ENCODE measurements at places on chromosomes 12 and 14. TPM values are rescaled to one million over a fixed set of nuclear protein-coding genes. Genes with fewer than 3 reads are reported as not detected.
A peak's percentile ranks its signal among the peaks of the same experiment; 100 is the strongest.

DNA sequence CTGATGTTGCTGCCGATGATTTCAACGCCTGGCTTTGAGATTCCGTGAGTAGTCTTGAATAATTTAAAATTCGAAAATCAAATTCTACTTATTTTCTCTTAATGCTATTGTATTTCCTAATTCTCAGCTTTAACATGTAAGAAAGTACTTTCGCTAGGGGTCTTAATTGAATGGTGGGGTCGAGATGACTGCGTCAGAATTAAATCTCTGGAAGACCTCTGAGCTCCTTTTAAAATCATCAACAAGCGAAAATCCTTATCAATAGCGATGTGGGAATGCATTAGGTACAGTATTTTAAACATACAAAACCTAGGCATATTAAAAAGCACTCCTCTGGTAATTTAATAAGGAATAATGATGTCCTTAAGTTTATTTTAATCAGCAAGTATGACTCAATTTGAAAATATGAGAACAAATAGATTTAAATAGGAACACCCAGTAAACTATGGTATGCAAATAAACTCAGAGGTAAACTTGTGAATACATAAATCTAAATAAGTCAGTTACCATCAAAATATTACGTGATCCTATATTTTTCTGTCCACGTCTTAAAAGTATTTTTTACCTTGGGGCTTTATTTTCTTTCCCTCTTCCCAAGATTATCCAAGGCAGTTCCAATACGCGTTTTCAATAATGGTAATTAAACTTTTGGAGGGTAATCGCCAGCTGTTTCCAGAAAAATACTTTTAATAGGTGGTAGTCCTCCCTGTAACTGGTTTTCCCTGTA is 1.4 kb downstream of the FOXA1 start:
- H3K27ac ChIP-seq: no peak overlapping the region
- H3K4me1 ChIP-seq: no peaks in the 10 kb centered on the region
- no peaks in the 10 kb centered on the region for H3K36me3 ChIP-seq
- H3K27me3 ChIP-seq: peaks cover 24% of the 10 kb centered on the region

GRCh38 chr14:102927878-102928411 is 5.5 kb downstream of the AMN start:
- H3K4me1 ChIP-seq: peaks cover 34% of the 10 kb centered on the region
- H3K27ac ChIP-seq: no peak overlapping the region
- peak overlapping the region; percentile 56 for H3K4me3 ChIP-seq
- no peak for DNase-seq
- no peaks in the 10 kb centered on the region for H3K36me3 ChIP-seq

DNA sequence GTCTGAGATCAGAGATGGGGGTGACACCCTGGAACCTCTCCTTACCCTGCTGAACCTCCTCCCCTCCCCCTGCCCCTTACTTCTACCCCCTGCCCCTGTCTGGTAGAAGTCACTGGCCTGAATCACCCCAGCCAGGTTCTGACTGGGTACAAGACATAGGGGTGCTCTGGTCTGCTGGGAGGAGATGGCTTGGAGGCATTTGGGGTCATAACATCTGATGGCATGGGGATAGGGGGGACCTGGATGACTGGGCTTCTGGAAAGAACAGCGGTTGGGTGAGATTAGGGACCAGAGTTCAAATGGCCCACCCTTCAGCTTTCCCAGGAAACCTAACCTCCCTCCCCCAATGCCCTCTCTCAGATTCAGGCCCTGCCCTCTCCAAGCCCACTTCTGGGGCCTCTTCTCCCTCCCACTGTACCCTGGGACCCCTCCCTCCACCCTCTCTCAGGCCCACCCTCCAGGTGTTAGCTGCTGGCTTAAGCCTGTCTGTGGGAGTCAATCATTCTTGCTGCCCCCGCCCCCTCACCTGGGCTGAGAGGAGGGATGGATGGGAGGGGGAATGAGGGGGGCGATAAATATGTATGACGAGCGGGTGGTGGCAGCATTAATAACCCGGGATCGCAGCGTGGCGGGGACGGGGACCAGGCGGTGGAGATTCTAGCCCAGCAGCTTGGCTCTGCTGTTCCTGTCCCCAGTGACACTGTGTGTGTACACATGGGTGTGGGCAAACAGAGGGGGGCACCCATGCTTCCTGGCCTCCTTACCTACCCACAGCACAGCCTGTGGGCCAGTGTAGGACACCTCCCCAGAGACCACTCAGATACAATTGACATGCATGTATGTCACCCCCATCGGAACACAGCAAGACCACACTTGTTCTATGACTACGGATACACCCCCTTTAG is 5.9 kb downstream of the NXPH4 start:
- no peak overlapping the region for H3K27ac ChIP-seq
- no peak for DNase-seq
- H3K36me3 ChIP-seq: no peaks in the 10 kb centered on the region
- peaks cover 76% of the 10 kb centered on the region for H3K27me3 ChIP-seq

DNA sequence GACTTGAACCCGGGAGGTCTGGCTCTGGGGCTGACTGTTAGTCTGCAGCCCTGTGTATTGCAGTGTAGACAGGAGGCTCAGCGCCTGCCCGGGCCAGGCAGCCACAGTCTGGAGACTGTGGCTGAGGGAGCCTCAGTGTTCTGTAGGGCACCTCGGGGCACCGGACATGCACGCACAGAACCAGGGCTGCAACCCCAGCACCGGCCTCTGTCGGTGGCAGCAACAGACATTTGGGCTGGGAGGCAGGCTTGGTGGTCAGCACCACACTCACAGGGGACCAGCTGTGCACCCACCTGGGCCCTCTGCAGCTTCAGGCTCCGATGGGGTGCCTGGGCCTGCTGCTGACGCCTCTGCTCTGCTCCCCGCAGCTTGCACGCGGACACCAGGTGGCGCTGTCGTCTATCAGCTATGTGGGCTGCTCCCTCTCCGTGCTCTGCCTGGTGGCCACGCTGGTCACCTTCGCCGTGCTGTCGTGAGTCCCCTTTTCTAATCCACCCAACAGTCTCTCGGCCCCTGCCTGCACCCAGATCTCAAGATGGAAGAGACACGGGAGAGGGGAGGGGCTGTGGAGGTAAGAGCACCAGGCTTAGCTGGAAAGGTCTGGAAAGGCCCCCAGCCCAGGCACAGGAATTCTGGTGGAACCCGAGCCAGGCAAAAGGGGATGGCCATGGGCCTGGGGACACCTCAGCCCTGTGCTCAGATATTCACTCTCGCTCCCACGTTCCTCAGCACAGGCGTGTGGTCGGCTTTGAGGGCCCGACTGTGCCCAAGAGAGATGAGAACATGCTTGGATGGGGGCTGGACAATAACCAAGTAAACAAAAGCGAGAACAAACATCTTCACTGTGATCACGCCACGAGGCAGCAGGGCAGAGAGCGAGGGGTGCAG is 151.0 kb downstream of the ADGRD1 start:
- H3K4me3 ChIP-seq: no peak overlapping the region
- no peaks in the 10 kb centered on the region for H3K27me3 ChIP-seq
- no peak overlapping the region for H3K27ac ChIP-seq
- no peaks in the 10 kb centered on the region for H3K36me3 ChIP-seq

DNA sequence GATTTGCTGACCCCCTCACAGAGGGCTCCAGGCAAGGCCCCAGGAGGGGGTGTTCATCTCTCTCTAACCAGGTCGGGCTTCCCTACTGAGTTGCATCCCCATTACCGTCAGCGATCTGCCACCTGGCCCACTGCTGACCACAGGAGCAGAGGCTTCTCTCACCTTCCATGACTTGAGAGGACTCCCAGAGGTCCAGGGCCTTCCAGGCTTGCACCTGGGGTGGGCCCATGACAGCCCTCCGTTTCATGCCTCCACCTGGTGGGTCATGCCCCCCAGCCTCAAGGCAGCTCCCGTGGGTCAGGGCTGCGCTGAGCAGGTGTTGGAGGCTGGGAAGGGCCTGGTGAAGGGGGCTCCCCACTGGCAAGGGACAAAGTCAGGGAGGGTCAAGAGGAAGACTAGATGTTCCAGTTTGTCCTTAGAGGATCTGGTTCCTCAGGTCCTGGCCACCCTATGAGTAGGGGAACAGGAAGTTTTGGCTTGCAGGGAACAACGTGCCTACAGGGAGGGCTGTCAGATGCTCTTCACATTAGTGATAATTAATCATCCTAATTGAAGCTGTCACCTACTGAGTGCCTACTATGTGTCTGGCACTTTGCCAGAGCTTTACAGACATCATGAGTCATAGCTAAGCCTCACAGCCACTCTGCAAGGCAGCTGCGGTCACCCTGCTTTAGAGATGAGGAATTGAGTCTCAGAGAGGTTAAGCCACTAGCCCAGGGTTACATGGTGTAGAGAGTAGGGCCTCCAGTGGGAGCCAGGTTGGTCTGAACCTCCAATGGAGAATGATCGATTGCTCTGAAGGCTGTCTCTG is 13.8 kb downstream of the NFKBIA start:
- H3K27ac ChIP-seq: no peak overlapping the region
- no peaks in the 10 kb centered on the region for H3K4me1 ChIP-seq
- H3K4me3 ChIP-seq: no peak overlapping the region
- H3K36me3 ChIP-seq: no peaks in the 10 kb centered on the region
- H3K27me3 ChIP-seq: no peaks in the 10 kb centered on the region

DNA sequence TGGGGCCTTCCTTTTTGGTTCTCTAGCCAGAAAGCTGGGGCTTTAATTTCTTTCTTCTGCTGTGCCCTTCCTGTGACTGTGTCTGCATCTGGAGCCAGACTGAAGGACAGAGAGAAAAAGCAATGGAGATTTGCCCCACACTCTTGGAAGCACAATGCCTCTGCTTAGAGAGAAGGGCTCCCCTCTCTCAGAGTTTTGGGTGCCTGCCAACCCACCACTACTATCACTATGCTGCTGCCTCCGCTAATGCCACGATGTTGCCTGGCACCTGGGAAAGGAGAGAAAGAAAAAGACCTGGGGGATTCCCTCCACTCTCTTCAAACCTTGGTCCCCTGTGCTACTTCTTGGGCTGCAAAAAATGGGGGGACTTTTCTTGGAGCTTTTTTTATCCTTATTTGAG is 52.6 kb downstream of the TMEM260 start:
- H3K27me3 ChIP-seq: no peaks in the 10 kb centered on the region
- H3K36me3 ChIP-seq: peaks cover 4% of the 10 kb centered on the region
- no peak for DNase-seq
- no peak overlapping the region for H3K4me3 ChIP-seq
- no peaks in the 10 kb centered on the region for H3K4me1 ChIP-seq

DNA sequence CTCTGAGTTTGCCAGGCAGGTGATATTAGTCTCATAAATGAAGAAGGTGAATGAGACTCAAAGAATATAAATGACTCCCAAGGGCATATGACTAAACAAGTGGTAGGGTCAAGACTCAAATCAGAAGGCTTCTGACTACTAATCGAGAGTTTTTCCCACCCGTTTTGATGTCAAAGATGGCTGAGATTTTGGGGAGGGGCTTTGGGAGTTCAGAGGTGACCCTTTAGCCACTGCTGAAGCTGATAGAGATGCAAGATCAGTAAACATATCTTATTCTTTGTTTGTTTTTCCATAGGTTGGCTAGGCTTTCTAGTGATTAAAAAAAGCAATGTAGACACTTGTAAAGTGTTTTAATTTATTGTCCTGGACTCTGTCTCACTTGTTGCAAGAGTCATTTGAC is 239.6 kb upstream of the PLEKHG7 start:
- no peaks in the 10 kb centered on the region for H3K36me3 ChIP-seq
- H3K27ac ChIP-seq: no peak overlapping the region
- no peaks in the 10 kb centered on the region for H3K27me3 ChIP-seq
- peaks cover 4% of the 10 kb centered on the region for H3K4me1 ChIP-seq
- DNase-seq: no peak
- H3K4me3 ChIP-seq: no peak overlapping the region

DNA sequence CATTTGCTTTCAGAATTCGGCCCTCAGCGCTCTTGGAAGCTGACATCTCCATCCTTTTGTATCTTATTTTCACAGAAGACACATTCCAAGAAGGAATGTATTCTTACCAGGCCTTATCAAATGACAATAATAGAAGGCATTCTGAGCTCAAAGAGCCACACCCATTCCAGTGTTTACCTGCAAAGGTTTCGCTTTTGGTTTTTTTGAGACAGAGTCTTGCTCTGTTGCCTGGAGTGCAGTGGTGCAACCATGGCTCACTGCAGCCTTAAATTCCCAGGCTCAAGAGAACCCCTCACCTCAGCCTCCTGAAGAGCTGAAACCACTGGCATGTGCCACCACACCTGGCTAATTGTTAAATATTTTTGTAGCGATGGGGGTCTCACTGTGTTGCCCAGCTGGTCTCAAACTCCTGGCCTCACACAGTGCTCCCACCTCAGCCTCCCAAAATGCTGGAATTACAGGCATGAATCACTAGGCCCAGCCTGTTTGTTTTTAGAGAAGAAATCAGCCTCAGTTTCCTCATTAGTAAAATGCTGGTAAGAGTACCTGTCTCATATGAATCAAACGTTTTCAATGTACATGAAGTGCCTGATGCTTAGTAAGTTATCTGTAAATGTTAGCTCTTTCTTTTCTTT is 69.2 kb downstream of the SLC6A12 start:
- no peak overlapping the region for H3K27ac ChIP-seq
- no peak for DNase-seq
- no peaks in the 10 kb centered on the region for H3K36me3 ChIP-seq
- no peaks in the 10 kb centered on the region for H3K4me1 ChIP-seq

- H3K36me3 ChIP-seq: no peaks in the 10 kb centered on the region
- no peaks in the 10 kb centered on the region for H3K4me1 ChIP-seq
- H3K27me3 ChIP-seq: no peaks in the 10 kb centered on the region
- H3K4me3 ChIP-seq: no peak overlapping the region
- DNase-seq: no peak
Measured at GRCh38 chr14:50347521-50347920, 35.4 kb downstream of the DMAC2L start.

DNA sequence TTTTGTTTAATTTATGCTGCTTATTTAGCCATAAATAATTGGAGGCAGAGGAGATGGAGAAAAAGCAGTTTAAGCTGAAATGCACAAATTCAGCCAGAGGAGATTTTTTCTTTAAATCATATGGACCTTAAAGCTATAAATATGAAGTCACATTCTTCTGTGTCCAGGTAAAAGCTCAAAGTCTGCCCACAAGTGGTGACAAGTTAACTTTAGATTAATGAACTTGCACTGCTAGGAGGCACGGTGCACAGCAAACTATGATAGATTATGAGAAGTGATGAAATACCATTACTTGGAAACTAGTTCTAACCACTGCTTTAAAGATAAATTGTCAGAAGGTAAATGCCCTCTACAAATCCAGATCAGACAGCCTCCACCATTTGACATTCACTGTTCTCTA is 69.0 kb downstream of the IFT81 start:
- no peak overlapping the region for H3K4me3 ChIP-seq
- H3K27ac ChIP-seq: no peak overlapping the region
- no peaks in the 10 kb centered on the region for H3K4me1 ChIP-seq
- H3K27me3 ChIP-seq: no peaks in the 10 kb centered on the region
- DNase-seq: no peak
- no peaks in the 10 kb centered on the region for H3K36me3 ChIP-seq

FIGNL2 gene
- 1.2 TPM for total RNA-seq

SMAGP gene
- 7.4 TPM for total RNA-seq

ZBTB42 gene
- 9.2 TPM for total RNA-seq

HSPA2 gene
- total RNA-seq: 2.5 TPM

RAD9B gene
- 2.3 TPM for total RNA-seq
